Epithelial cell of proximal tubule (primary cell): ENCODE measurements at places on chromosomes 13 and 19. TPM values are rescaled to one million over a fixed set of nuclear protein-coding genes. Genes with fewer than 3 reads are reported as not detected.

SULT2A1 gene
- not detected in 2 replicates for total RNA-seq

ZNF816 gene
- 2.5 and 4.2 TPM in 2 replicates for total RNA-seq

C13orf46 gene
- not detected in 2 replicates for total RNA-seq

GPR4 gene
- total RNA-seq, result not detected in 2 replicates

FXYD7 gene
- not detected in 2 replicates for total RNA-seq

ALG5 gene
- 26.3 and 36.8 TPM in 2 replicates for total RNA-seq

CEACAM5 gene
- total RNA-seq, result not detected in 2 replicates

MAG gene
- 3.8 TPM in 1 of 2 replicates, not detected in the other for total RNA-seq

SHISA2 gene
- 159 and 170 TPM in 2 replicates for total RNA-seq

CLDND2 gene
- not detected in 2 replicates for total RNA-seq

PLIN4 gene
- total RNA-seq, result not detected in 2 replicates

FCGBP gene
- 0.07 and 0.17 TPM in 2 replicates for total RNA-seq

ZNF14 gene
- 2.0 and 2.7 TPM in 2 replicates for total RNA-seq

MEGF8 gene
- 16.5 and 30.2 TPM in 2 replicates for total RNA-seq

SLAIN1 gene
- total RNA-seq, result 16.8 and 18.1 TPM in 2 replicates

UBE2L5 gene
- total RNA-seq, result not detected in 2 replicates

TEAD2 gene
- total RNA-seq, result 74.5 and 89.5 TPM in 2 replicates

NCR1 gene
- total RNA-seq, result not detected in 2 replicates

RNF17 gene
- total RNA-seq, result 0.65 and 1.8 TPM in 2 replicates

LAIR1 gene
- not detected in 2 replicates for total RNA-seq

SOX1 gene
- total RNA-seq, result not detected in 2 replicates
